ENCODE measurements at places on chromosomes 13 and 19. TPM values are rescaled to one million over a fixed set of nuclear protein-coding genes. Genes with fewer than 3 reads are reported as not detected.

STOML3 gene
- not detected for total RNA-seq

SIGLECL1 gene
- not detected for total RNA-seq

PTGIR gene
- not detected for total RNA-seq

IZUMO2 gene
- not detected for total RNA-seq
